ENCODE measurements at places on chromosomes 3 and 15.

DNA sequence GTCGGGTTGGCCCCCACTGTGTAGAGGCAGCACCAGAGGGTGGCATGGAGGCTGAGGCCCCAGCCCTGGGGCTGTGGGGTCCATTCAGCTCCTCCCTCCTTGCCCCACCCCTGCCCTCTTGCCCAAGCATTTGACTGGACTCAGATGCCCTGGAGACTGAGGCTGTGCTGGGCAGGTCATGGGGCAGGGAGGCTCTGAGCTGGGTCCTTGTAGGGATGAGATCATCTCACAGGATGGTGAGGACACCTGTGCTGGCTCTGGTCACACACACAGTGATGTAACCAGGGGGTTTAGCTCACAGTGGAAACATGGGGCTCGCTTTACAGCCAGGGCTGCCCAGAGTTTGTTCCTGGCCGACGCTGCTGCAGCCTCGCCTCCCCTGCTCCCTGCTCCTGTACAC, 17.8 kb downstream of the ALPK3 start:
- DNase-seq = no peak

DNA sequence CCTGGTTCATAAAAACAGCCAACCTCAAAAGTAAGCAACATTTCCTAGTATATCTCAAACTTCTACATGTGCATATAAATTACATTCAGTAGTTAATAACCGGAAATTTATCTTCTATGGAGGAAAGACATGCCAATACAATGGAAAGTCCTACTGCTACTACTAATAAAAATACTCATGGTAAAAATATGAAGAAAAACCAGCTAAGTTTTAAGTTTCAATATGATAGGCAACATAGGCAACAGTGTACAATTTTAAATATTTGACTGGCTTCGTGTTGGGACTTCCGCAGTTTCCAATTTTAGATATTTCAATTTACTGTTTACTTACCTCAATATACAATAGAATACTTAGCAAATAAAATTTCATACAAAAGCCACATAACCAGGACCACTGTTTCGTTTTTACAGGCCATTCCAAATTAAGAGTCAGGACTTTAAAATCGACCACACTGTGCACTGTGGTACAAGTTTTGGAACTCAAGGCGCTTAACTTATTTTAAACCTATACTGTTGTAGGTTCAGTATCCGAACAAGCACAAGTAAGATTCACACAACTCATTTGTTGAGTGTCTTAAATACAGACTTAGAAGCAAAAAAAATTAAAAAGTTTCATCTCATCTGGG, 2.9 kb downstream of the NAA50 start:
- no peak for DNase-seq

GRCh38 chr15:60376677-60377095, 21.1 kb downstream of the ANXA2 start:
- DNase-seq = no peak

DNA sequence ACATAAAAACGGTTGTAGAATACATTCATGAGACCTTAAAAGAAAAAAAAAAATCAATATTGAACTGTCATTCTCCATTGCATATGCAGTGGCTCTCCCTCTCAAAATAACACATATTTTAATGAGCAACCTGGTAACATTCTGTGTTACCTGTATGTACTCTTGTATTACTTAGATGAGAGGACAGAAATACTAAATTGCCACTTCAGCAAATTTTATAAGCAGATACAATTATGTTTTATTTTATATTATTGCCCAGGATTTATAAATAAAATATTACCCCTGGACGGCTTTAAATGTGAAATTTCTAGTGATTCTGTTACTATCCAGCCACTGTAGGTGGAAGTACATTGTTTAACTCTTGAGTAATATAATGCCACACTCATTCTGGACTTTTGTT, 463.2 kb upstream of the ROBO1 start:
- no peak for DNase-seq

GRCh38 chr3:125150525-125151441, 61.8 kb downstream of the SLC12A8 start:
- DNase-seq = no peak

DNA sequence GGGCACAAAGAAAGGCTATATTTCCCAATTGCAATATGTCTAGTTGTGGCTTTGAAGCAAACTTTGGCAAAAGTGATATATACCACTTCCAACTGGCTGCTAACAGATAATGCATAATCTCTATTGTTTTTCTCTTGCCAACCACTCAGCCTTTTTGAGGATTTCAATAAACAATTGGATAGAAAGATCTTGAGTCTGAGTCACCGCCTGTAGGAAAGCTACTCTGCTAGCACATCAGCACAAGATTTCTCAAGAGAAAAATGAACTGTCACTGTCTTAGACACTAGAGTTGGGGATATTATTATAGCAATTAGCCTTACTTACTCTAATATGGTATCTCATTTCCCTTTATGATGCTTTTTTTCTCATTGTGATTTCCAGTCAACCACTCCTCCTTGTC, 119.7 kb downstream of the SST start:
- no peak for DNase-seq

GRCh38 chr3:159185443-159186050, 383.7 kb downstream of the MFSD1 start:
- peak; percentile 23 for DNase-seq
